HS-27A (cell line): ENCODE measurements at places on chromosomes 6 and 20.

DNA sequence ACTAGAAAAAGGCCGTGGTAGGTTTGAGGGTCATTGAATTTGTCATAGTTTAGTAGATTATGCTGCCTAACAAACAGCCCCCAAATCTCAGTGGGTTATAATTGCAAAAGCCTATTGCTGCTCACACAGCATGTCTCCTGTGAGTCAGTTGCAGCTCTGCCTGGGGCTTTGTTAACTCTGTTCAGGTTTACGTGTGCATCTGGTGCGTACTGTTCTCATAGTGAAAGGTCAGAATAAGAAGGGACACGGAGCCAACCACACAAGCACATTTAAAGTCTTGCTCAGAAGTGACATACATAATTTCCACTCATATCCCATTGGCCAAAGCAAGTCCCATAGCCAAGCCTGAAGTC lies 48.1 kb upstream of the BMP2 start:
- DNase-seq: no peak

DNA sequence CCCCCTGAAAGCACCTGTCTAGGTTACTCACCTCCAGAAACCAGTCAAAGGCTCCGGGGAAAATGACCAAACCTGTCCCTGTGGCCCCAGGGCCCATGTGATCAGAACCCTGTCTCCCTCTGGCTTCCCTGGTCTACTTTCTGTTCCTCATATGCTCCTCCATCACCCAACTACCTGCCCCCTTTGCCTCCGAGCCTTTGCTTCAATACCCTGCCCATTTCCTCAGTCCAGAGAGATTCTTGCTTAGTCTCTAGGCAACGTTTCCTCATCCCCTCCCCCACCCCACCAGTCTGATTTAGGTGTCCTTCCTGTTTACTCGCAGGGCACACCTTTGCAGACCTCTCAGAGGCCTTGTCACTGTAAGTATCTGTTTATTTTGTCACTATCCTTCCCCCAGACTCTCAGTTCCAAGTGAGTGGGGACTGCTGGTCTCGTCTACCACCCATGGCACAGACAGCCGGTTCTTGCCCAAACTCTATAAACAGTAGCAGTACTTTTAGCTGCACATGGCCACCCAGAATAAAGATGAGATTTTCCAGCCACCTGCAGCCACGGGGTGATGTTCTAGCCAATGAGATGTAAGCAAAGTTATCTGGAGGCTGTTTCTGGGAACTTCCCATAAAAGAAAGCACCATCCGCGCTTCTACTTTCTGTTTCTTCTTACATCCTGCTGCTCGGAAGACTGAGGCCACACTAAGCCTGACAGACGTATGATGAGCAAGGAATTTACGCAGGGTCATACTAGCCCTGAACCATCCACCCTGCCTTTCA lies 13.3 kb downstream of the ELOVL5 start:
- no peak for DNase-seq

- no peak for DNase-seq
These were observed at the start of gene CDH22 for GRCh38 chr20:46308258-46309157. TSS of gene CDH22 (minus strand) at chr20:46308498. CDS start at chr20:46251294, 57,204 bp downstream.

- peak; percentile 42 for DNase-seq
These were observed 19.7 kb downstream of the SLC17A9 start for GRCh38 chr20:62971950-62972844.

GRCh38 chr6:127247114-127248096 lies 19.3 kb upstream of the RNF146 start:
- DNase-seq: no peak

DNA sequence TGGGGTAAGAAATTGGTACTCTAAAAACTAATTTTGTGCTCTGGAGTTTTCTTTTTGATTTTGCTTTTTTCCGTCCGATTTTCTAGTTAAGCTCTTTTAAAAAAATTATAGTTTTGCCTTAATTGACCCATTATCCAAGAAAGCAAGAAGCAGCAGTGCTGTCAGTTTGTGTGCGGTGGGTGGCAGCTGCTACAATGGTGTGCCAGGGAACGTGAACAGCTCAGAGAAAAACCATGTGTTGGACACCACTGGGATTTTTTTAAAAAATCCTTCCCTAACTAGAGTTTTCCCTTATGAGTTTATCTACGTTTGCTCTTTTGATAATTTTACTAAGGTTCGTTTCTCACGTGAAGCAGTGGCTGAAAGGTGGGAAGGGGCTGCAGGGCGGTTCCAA lies 8.0 kb downstream of the MAP3K5 start:
- DNase-seq: no peak

DNA sequence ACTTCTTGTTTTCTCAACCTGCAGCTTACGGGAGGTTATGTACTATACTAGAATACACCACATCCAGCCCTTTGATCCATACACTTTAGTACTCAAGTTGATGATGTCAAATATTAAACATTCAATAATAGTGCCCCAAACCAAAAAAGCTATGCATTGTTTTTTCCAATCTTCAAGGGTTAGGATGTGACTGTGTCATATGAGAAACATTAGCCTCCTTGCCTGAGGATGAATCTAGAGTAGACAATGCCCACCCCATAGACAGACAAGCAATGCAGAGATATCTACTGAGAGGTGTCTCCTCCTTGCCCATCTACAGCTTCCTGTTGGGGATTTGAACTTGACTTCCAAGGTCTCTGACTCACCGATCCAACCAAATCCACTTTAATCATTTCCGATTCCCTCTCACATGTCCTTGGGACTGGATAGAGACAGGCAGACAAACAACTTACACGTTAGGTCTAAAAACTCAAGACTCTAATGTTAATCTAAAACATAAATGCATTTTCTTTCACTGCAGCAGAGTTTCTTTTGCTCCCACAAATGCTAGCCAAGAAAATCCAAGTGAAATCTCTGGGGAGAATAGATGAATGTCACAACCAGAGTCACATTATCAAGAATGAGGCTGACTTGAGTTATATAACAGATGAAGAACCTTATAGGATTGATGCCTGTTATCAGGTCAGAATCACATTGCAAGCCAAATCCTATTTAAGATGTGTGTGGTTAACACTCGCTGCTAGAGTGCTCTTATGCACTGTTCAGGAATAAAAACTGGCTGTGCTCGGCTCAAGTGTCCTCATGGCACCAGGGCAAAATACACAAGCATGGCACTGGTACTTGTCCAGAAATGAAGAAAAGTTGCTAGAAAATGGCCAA lies 75.5 kb upstream of the TNFAIP3 start:
- no peak for DNase-seq

- DNase-seq: no peak
These were observed 2.3 kb downstream of the PLAGL2 start for GRCh38 chr20:32205110-32205842.

GRCh38 chr6:129359811-129360681 lies 349.9 kb downstream of the ARHGAP18 start:
- DNase-seq: no peak

DNA sequence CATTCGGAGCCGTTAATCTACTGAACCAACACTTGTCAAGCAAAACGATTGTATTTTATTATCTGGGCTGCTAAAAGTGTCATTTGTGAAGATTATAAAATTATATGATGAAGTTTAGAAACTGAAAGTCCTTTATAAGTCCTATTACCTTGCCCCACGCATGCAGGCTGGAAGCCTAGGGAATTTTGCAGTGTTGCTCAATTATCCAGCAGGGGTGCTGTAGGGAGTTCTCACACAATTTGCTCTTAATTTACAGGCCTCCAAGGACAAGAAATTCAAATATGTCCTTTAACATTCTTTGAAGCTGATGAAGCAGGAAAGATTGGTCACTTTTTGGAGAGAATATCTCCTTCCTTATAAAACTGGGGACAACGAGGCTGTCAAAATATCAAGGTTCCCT lies 368.9 kb downstream of the LMBRD1 start:
- no peak for DNase-seq

DNA sequence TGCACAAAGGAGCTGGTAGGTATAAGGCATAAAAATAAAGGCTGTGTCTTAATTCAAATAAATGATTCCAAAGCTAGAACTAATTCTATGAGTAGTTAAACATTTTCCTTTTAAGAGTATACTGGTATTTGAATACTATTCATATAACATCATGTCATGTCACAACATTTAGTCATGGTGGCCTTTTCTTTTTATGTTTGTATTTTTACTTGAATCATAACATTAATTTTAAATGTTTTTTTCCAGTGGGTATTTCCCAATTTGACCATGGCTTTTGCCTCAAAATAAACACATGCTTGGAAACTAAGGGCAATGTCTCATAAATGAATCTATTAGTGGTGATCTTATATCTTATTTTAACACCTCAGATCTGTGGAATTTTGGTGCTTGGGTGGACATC lies 177.1 kb downstream of the CD109 start:
- DNase-seq: no peak

DNA sequence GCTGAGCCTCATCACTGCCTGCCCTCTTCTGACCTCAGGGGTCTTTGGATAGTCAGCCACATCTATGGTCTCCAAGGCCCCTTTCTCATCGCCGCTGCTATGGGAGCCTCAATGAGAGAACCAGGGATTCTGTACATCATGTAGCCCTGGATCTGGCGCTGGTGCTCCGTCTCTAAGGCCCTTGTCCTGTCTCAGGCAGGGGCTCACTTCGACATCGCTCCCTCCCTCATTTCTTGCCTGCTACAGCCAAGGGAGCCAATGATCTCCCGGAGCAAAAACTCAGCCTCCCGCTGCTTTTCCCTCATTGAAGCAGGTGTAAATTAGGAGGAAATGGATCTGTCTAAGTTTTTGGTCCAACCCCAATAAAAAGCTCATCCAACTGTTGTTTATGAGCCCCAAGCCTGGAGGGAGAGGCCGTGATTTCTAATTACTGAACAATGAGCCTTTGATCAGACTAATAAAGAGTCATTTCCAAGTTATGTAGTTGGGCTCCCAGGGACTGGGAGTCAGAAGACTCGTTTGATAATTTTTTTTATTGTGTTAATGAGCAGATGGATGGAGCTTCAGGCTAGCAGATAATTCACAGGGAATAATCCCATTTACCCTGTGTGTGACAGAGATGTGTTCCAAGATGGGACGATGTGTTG lies 30.9 kb downstream of the LBP start:
- DNase-seq: no peak

- no peak for DNase-seq
These were observed 30.4 kb downstream of the AFDN start for GRCh38 chr6:167856999-167857660.

DNA sequence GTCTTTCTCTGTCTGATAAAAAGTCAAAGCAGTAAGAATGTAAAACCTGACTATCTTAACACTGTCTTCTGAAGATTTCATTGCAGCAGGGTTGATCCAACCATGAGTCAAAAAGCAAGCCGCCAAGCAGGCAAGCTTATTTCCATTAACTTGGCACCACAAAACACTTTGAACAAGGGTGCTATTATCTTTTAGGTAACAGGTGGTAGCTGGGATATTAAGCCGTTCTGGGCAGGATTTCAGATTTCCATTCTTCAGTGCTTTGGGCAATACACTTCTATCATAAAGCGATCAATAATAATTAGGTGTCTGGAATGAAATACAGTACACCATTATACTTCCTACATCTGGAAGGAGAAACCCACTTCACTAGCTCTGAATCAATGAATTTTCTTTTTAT lies 181.9 kb downstream of the TBC1D7 start:
- DNase-seq: no peak

GRCh38 chr20:32787168-32787567 lies 25.0 kb downstream of the DNMT3B start:
- DNase-seq: no peak

- DNase-seq: no peak
These were observed 6.6 kb upstream of the BTBD9 start for GRCh38 chr6:38646166-38646878.

DNA sequence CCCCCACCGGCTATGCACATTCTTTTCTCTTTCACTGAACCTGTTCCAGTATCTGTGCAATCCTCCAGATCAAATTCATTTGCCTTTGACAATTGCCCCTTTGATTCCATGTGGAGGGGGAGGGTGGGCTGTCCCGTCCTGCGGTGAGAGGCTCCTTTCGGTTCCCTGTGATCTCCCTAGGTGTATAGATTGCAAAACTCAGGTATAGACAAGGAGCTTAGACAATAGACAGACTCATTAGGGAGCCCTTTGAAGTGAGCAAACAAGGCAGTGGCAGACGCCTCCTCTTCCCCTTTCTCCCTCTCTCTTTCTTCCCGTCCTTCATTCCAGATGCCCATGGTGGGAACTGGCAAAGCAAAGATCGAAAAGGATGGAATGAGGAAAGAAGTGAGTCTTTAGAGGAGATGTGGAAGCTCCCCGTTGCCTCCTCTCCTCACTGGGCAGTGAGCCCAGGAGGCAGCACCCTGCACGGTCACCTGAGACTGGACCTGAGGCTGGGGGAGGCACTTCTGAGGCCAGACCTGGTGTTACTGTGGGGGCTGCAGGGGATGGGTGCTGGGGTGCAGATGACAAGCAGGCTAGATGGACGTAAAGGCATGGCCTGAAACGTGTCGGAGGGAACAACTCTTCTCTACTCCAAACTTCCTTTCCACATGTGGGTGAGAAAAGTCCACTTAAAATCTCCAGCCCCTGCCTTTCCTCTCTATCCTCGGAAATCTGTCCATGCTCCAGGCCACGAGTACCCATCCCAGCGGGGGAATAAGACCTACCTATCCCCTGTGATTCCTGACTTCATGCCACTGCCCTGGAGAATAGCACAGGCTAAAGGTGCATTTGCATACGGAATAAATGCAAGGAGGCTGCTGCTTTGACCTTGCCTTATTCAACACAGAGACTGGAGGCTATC lies 256.6 kb upstream of the FOXQ1 start:
- no peak for DNase-seq

GRCh38 chr6:55868771-55869479 lies 6.5 kb downstream of the BMP5 start:
- DNase-seq: no peak

- no peak for DNase-seq
These were observed 38.4 kb downstream of the BMP5 start for GRCh38 chr6:55836945-55837344.

DNA sequence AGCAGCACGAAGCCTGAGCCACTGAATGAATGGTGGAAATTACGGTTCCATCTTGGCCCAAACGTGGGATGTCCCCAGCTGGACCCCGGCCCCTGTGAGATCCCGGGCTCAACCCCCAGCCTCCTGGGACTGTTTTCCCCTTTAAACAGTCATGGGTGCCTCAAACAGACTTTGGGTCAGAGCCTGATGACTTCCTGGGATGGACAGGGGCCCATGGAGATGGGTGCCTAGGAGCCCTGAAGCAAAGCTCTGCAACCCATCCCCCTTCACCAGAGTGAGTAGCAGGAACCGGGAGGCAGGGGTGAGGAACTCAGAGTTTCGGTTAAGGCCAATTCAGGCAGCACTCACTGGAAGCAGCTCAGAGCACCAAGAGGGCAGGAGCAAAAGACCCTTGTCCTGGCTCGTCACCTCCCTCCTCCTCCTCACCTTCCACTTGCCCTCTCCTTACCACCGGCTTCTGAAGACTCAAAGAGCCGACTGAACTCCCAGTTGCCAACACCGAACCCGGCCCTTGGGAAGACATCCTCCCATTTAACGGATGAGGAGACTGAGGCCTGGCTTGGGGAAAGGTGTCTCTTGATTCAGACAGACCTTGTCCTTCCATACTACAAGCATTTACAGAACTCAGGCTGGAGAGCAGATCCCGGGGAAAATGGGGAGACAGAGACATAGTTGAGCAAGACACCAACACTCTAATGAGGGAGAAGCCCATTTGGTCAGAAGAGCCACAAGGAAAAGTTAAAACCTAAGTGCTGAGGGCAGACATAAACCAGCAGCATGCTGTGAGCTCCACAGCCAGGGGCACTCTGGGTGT lies 14.9 kb upstream of the TLDC2 start:
- DNase-seq: no peak
